Activated T-cell treated with anti-CD3 and anti-CD28 coated beads, Interleukin-2, amount 50 U/mL, for 72 hours (primary cell): ENCODE measurements at places on chromosomes 6 and 20. TPM values are rescaled to one million over a fixed set of nuclear protein-coding genes. Genes with fewer than 3 reads are reported as not detected.
A peak's percentile ranks its signal among the peaks of the same experiment; 100 is the strongest.

Gene CDKN1A
- 59.9 TPM for total RNA-seq

Gene SAMD10
- 54.6 TPM for total RNA-seq

Gene CLPSL1
- not detected for total RNA-seq

DNA sequence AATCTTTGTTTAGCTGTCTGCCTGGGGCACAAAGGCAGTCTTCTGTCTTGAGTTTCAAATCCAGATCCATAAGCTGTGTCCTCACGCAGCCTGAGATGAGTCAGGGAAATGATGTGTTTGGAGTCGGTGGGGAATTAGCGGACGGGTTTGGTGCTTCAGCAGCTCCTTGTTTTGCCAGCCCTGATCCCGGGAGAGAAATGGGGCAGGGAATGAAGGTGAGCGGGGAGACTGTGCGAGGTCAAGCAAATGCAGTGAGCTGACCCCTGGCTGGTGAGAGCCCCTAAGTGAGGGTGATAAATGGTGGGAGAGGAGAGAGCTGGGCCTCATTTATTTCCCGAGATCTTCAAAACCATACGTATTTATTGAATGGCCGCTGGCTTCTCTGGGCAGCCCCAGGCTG is 21.6 kb downstream of the DUSP22 start:
- no peak overlapping the region for H3K27ac ChIP-seq
- H3K4me1 ChIP-seq: peaks cover 28% of the 10 kb centered on the region
- DNase-seq: no peak
- H3K36me3 ChIP-seq: peaks cover 2% of the 10 kb centered on the region
- H3K4me3 ChIP-seq: no peak overlapping the region
- H3K27me3 ChIP-seq: no peaks in the 10 kb centered on the region

DNA sequence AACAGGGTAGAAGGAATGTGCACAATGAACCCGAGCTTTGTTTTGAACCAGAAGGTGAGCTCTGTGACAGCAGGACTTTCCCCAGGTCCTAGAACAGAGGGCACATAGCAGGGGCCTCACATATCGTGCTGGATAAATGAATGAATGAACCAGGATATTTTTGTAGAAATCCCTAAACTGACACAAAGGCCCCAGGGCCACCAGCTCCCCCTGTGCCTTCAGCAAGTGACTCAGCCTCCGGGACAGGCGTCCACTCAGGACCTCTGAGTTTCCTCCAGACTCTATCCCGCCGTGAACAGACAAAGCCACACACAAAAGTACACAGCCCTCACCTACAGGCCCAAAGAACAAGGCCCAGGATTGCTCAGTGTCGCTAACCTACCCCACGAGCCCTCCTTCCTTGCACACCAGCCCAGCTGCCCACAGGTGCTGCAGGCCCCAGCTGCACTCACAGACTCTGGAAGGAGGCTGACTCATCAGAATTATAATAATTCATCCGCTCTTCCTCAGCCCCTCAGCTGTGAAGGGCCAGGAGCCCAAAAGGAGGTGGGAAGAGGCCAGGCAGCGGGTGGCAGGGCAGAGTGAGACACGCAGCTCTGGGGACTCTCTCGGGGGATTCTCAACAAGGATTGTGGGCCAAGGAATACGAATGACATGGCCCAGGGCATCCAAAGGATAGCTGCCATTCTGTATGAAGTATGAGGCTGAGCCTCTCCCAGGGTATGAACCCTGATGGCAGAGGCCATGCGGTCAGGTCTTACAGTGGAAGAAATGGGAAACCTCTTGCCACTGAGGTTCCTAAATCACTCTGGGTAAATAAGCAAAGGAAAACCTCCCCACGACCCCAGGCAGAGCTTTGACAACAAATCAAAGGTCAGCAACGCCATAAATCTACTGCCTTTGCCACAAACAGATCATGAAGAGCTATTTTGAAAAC is 40.9 kb downstream of the SUMO4 start:
- peak overlapping the region; percentile 66 for H3K27ac ChIP-seq
- H3K4me1 ChIP-seq: peaks cover 53% of the 10 kb centered on the region
- H3K27me3 ChIP-seq: no peaks in the 10 kb centered on the region

GRCh38 chr6:150443621-150444020 is 74.8 kb downstream of the IYD start:
- H3K27me3 ChIP-seq: peaks cover 17% of the 10 kb centered on the region
- H3K36me3 ChIP-seq: peaks cover 3% of the 10 kb centered on the region
- H3K4me3 ChIP-seq: no peak overlapping the region
- no peak for DNase-seq
- H3K4me1 ChIP-seq: no peaks in the 10 kb centered on the region

DNA sequence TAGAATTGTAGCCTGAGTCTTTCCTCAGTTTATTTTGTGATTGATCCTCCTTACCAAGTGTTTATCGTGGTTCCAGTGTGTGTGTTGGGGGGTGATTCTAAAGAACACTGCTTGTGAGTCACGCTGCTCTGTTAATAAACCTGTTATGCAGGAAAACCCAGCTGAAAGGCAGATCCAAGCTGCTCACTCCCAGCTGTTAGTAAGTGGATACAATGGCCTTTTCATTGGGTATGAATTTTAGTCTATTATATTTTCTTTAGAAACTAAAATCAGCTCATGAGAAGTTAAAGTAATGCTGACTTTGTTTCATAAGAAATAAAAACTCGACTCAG is 12.2 kb upstream of the DSTN start:
- no peak overlapping the region for H3K4me3 ChIP-seq
- no peaks in the 10 kb centered on the region for H3K27me3 ChIP-seq
- H3K36me3 ChIP-seq: no peaks in the 10 kb centered on the region
- DNase-seq: no peak
- H3K27ac ChIP-seq: no peak overlapping the region
